ENCODE measurements at places on chromosomes 3 and 15.

DNA sequence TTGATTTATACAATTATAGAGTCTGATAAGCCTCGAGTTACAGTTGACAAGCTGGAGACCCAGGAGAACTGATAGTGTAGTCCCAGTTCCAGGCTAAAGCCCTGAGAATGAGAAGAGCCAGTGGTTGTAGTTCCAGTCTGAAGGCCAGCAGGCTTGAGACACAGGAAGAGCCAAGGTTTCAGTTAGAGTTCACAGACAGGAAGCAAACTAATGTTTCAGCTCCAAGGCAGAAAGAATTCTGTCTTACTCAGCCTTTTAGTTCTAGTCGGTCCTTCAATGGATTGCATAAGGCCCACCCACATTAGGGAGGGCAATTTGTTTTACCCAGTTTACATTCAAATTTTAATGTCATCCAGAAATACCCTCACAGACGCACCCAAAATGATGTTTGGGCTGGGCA is 102.7 kb downstream of the CDIN1 start:
- DNase-seq, result no peak

DNA sequence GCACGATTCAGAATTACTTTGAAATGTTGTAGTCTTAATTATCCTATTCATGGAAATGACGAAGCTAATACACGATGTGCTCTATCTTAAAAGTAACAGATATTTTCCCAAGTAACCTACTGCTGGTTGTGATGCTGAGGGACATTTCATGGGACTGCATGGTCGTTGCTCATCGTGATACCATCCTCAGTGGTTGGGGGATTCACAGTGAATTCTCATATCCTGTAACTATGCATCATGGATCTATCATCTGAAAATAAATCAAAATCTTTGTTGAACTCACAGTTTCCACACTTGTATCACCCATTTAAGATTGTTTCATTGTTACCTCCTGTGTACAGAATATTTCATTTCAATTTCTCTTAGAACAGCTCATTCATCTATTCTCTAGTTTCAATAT is 84.7 kb downstream of the OPA1 start:
- no peak for DNase-seq

GRCh38 chr15:94042180-94042928 is 189.0 kb upstream of the MCTP2 start:
- DNase-seq, result no peak

DNA sequence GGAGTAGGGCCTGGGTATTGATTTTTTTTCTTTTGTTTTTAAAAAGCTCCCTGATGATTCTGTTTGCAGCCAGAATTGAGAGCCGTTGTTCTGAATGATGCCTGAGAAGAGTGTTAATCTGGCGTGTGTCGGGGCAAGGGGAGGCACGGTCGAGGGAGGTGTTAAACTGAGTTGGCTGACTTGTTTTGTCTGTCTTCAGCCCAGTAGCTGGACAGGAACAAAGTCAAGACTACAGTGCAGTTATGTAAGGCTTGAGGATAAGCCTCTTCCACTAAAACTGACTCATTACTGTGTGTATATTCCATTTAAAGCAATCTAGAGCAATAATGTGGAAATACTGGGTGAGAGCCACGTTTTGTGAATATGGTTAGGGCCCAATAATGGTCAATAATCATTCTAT is 119.0 kb upstream of the DLG1 start:
- DNase-seq, result no peak

DNA sequence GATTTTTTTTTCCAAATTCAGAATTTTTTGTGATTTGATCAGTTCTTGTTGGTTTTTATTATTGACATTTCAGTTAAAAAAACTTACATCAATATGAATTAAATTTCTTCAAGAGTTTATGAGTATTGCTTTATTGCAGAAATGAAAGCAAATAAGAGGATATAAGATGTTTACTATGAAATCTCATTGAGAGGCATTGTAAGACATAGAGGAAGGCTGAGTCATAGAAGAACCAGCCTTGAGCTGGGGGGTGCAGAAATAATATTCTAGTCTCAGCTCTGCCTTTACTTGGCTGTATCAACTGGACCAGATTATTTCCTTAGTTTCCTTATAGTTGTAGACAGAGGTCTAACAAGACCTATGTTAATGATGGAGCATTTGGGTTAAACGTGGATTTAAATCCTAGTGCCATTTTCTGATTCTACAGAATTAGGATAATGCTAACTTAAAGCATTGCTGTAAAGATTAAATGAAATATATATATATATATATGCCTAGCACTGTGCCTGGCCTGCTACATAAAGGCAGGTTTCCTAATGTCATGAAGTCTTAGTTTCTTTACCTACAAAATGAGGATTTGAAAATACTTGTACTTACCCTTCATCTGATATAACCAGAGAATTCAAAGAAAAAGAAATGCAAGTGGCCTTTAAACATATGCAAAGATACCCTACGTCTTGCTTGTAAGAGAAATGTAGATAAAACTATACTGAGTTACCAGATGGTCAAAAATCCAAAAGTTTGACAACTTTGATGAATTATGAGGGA is 7.3 kb downstream of the FAM98B start:
- no peak for DNase-seq

GRCh38 chr15:34018021-34018645 is 20.9 kb downstream of the AVEN start:
- no peak for DNase-seq

GRCh38 chr15:89649716-89650115 is 5.6 kb downstream of the KIF7 start:
- DNase-seq, result no peak

DNA sequence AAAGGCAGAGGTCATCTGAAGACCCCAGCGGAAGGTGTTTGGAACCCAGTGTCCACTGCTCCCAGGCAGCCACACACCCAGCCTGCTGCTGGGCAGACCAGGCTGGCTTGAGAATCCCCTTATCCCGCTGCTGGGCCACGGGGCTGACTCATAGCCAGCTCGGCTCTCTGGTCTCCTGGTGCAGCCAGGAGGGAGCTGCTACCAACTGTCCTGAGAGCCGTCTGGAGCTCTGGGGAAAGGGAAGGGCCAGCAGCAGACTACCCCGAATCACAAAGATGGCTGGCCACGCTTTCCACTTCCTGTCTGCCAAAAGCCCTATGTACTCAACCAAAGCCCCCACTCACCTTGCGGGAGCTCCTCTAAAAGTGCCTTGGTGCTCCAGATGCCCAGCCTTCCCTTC is 38.3 kb downstream of the WHAMM start:
- no peak for DNase-seq

GRCh38 chr3:56762718-56763117 is 39.0 kb downstream of the ARHGEF3 start:
- DNase-seq, result no peak

- no peak for DNase-seq
These were observed 1282.9 kb downstream of the ROBO2 start for GRCh38 chr3:78322780-78323179.

DNA sequence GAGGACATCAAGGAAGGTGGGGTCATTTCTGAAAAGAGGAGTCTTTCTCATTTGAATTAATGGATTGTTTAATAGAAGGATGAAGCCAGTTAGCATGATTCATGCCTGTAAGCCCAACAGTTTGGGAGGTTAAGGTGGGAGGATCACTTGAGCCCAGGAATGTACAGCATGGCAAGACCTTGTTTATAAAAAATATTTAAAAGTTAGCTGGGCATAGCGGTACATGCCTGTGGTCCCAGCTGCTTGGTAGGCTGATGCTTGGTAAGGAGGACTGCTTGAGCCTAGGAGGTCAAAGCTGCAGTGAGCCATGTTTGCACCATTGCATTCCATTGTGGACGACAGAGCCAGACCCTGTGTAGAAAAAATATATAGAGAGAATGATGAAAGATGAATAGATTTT is 165.5 kb downstream of the ALCAM start:
- no peak for DNase-seq

GRCh38 chr3:157865352-157866000 is 240.7 kb downstream of the SHOX2 start:
- no peak for DNase-seq

- no peak for DNase-seq
These were observed 18.6 kb downstream of the PIK3R4 start for GRCh38 chr3:130728037-130728436.

GRCh38 chr3:66106788-66107187 is 68.1 kb upstream of the MAGI1 start:
- no peak for DNase-seq

- DNase-seq, result no peak
These were observed 227.7 kb downstream of the FOXP1 start for GRCh38 chr3:71355862-71356261.

DNA sequence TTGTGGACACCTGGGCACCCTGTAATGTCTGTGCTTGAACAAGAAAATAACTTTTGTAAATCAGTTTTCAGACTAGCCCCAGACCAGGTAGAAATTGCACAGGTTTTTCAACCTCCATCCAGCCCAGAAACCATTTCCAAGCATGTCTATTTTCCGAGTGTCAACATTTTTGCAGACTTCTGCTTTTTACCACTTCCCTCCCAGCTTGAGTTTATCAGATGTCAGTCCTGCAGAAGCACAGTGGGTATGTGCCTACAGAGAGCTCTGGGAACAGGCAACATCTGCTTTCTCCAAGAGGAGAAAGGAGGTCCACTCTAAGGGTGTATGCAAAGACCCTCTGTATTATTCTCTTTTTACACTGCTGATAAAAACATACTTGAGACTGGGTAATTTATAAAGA is 83.9 kb downstream of the LRRK1 start:
- DNase-seq, result no peak

DNA sequence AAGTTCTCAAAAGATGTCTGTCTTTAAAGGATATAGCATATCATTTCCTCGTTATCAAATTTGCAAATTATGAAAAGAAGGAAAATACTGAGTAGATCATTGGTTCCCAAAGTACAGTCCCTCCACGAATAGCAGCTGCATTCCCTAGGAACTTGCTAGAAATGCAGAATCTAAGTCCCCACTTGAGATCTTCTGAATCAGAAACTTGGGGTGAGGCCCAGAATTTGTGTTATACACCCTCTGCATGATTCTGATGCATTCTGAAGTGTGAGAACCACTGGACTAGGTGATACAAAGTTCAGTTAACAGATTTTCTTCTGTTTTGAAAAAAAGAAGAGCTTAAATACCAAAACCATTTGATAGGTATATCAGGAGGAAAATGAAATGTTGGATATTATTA is 77.1 kb downstream of the SLC25A26 start:
- DNase-seq, result no peak

DNA sequence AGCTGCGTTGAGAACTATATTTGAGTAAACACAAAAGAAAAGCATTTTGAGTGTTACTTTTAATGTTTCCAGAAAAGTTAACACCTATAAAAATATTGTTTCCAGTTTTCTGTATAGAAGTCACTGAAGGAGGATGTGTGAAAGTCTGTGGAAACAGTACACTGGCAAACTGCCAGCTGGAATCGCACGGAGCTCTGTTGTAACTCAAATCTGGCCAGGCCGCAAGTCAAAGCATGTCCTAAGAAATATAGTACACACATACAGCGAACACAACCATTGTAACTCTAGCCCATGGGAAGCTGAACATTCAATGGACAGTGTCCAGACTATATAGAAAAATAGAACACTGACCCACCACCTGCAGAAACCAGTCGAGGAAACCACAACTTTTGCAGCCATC is 657.2 kb downstream of the FHIT start:
- no peak for DNase-seq

DNA sequence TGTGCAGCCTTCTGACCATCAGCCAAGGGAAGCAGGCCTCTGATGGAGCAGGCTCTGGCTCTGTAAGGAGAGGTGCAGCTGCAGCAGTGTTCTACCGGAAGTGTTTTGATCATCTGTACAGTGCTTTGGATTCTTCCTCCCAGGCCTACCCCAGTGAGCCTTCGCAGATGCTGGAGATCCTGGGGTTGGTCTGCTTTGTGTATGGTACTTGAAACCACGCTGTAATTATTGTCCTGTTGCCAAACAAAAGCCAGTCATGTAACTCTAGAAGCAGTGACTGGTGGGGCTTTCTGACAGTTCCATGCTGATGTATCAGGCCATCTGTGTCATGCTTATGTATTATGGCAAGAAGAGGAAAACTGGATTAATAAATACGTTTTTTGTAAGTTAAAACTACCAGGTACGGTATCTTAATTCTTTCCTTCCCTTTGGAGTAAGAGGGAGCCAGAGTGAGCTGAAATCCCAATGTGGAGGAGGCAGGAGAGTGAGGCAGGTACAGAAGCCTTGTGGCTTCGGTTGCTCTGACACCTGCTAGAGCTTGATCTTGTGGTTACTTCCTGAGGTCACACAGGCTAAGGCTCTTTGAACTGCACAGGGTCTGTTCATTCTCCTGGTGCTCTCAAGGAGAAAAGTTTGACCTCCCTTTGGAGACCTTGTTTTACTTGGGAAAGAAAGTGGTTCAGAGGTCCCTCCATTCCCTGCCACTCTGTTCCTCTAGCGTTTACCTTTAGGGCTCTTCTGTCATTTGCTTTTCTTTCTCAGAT is 3.7 kb downstream of the TMEM42 start:
- DNase-seq, result no peak

- no peak for DNase-seq
These were observed 24.6 kb upstream of the NECTIN3 start for GRCh38 chr3:111047042-111047441.

GRCh38 chr15:61720197-61720704 is 340.0 kb downstream of the VPS13C start:
- DNase-seq, result no peak

GRCh38 chr3:30511524-30512251 is 94.7 kb upstream of the TGFBR2 start:
- DNase-seq, result no peak

GRCh38 chr3:61168286-61168685 is 83.0 kb downstream of the FHIT start:
- DNase-seq, result no peak

GRCh38 chr3:15794303-15794771 is 3.4 kb downstream of the ANKRD28 start:
- DNase-seq, result no peak

GRCh38 chr3:179268400-179269051 is 17.6 kb upstream of the KCNMB3 start:
- DNase-seq, result no peak

DNA sequence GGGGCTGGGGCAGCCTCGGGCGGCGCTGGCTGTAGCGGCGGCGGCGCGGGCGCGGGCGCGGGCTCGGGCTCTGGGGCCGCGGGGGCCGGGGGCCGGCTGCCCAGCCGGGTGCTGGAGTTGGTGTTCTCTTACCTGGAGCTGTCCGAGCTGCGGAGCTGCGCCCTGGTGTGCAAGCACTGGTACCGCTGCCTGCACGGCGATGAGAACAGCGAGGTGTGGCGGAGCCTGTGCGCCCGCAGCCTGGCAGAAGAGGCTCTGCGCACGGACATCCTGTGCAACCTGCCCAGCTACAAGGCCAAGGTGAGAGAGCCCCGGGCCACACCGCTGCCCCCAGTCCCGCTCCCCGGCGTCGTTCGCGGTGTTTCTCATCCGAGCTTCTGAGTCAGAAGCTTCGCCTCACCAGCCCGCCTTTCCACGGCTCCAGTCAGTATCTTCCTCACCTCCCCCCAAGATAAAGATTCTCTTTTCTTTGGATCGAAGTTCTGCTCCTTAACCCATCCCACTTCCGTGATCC is 600 bp downstream of the FBXO45 start:
- peak; percentile 50 for DNase-seq

- DNase-seq, result no peak
These were observed 450.6 kb upstream of the TGFBR2 start for GRCh38 chr3:30155755-30156154.

Data from activated effector memory CD4-positive, alpha-beta T cell treated with Interleukin-2 at 50 U/mL for 16 hours (primary cell).